ENCODE measurements at places on chromosomes 4 and X.

DNA sequence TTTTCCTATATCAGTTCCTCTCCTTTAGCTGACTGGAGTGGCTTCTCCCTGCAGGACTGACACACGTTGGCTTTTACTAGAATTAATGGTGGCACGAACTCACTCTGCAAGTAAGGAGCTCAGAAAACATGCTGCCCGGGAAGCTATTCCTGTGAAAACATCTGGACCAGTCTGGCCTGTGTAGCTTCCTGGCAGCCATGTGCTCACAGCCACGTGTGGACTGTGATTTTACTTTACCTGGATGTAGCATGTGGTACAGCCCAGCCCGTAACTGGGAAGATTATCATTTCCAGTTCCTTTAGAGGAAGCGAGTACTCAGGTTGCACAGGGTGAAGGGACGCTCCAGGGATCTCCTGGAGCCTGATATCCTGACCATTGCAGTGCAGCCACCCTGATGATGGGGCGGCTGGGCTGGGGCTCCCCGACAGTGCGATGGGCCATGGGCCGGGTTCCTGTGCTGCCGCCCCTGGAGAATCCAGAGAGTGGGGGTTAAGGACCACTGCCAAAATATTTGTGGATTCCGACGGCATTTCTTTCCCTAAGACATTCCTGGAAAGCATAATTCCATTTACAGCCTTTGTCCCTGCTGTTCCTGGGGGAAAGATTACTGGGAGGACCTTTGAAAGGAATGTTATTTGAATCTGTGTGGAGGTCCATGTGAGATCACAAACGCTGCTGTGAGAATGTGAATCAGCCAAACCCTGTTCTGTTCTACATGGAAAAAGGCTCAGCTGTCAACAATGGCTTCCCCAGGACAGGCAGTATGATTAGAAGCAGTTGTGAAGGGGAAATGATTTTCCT is 35.0 kb downstream of the PROM1 start:
- no peak for DNase-seq

DNA sequence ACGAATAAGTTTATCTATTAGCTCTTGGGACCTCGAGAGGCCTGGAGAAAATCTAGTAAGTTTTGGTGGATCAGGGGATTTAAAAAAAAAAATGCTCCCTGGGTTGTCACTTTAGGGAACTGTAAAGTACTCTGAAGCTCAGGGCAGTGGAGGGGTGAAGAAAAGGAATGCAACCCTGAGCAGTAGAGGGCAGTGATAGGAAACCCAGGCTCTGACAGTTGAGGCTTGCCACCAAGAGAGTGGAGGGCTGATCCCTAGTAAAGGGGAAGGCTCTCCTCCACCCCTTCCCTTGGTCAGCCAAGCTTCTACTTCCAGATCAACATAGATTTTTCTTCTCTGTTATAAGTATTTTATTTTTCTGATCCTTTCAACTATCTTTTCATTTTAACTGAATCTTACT is 73.1 kb downstream of the FBXO8 start:
- no peak for DNase-seq

DNA sequence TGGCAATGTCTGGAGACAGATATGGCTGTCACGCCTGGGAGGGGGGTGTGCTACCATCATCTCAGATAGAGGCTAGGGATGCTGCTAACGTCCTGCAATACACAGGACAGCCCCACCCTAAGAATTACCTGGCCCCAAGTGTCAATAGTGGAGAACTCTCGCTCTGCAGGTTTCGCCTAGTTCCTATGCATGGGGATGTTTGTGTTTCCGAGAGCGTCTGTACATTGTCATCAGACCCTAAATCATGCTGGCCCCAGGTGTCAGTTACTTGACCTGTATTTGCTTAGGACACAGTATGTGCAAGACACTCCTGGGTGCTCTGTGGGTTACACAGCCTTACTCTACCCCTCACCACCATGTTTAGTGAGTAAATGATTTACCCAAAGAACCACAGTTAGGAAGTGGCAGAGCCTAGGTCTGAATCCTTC is 90.8 kb downstream of the AFF1 start:
- DNase-seq = no peak

- no peak for DNase-seq
Measured at GRCh38 chr4:26858035-26858918, 2.4 kb upstream of the STIM2 start.

- no peak for DNase-seq
Measured at GRCh38 chrX:70049925-70050324, at the start of gene AWAT2. Gene AWAT2, minus strand, starts transcription at chrX:70049938. Its CDS starts 6 bp downstream, at chrX:70049932.
